ENCODE measurements at places on chromosomes 2 and 18.

DNA sequence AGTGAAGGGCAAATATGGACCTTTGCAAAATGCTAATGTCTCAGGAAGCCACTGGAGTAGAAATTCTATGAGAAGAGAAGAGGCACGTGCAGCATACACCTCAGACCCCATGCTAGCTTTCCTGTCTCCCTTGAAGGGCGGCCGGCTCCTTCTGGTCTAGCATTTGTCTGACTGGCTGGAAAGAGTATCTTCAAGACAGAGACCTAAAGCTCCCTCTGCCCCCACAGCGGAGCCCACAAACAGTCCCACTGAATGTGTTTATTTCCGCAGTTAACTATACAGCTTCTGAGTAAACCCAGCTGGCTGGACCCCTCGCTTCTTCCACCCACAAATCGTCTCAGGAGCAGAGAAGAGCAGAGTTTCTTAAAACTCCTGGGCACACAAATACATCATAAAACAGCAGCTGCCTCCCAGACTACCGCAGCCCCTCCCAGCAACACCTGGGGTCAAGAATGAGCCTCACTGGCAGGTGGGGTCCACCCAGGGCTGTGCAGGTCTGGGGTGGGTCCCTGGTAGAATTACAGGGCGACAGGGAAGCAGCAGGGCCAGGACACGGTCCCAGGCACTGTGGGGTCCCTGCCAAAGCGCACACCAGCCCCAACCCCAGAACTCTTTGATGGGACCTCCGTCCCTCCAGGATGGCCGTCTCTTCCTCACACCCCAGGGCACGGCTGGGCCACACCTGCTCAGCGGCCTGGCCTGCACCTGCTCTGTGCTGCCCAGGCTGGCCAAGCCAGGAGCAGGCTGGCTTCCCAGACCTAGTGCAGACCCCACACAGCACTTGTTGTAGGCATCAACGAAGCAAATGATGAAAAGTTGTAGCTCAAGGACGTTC, 103.8 kb downstream of the PXDN start:
- DNase-seq: no peak

- DNase-seq: no peak
Observed at GRCh38 chr18:5369513-5369912, 74.0 kb upstream of the ZBTB14 start.

DNA sequence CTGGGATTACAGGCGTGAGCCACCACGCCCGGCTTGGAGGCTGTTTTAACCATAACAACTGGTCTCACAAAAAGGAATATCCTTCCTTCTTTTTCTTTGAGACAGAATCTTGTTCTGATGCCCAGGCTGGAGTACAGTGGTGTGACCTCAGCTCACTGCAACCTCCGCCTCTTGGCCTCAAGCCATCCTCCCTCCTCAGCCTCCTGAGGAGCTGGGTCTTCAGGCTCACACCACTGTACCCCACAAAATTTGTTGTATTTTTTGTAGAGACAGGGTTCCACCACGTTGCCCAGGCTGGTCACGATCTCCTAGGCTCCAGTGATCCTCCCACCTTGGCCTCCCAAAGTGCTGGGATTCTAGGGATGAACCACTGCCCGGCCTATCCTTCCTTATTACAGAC, 21.7 kb downstream of the CTIF start:
- no peak for DNase-seq

DNA sequence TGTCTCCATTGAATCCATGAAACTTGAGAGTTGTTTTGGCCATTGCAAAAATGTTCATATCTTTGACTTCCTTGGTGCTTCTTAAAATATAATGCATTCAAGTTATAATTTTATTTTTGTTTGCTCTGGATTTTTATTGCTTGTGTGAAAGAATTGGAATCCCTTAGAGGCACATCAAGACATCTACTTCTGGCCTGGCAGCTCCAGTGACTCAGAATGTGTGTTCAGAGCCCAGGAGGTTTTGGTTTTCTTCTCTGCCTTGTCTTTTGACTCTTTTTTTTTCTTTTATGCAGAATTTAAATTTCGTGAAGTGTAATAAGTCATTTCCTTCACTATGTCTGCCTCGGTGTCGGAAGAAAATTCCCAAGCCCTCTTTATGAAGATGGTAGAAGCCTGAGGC, 180.2 kb downstream of the LTBP1 start:
- DNase-seq: no peak

DNA sequence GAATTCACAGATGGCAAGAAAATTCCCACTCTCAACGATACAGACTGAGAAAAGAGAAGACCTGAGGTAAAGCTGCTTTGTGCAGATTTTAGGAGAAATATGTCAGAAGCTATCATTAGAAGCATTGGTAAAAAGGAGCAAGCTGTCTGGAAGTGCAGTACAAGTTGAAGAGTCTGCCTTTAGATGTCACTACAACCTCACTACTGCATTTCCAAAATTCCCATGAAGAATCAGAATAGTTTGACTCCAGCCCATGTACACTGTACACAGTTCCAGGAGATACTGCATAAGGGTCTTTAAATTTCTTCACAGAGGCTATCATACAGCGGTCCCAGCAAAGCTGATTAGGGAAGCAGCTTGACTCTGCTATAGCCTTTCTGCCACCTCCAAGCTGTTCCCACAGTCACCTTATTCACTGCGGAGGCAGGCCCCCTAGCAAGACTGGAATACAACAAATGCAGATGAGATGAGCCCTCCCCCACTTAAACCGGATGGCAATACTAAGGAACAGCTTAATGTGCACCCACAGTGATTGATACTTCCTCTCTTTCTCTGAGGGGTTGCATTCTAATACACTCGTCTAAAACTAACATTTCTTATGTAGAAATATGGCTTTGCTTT, 527.4 kb downstream of the TMEM182 start:
- no peak for DNase-seq

- no peak for DNase-seq
Observed at GRCh38 chr2:100782380-100782878, 37.5 kb upstream of the NPAS2 start.

DNA sequence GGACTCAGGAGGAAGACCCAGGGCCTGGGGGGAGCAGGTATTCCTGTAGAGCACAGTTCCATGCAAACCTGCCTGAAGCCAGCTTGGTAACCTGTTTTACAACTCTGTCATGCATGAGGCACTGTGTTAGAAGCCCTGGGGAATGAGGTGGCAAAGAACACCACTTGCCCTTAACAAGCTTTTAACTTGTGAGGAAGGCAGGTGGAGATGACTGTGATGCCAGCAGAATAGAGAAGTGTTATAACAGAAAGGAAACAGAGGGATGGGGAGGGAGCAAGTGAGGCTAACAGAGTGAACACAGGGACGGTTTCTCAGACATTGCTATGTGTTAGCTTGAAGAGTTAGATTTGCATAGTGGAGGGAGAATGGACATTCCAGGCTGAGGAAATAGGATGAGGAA, 11.5 kb upstream of the IL1A start:
- no peak for DNase-seq

DNA sequence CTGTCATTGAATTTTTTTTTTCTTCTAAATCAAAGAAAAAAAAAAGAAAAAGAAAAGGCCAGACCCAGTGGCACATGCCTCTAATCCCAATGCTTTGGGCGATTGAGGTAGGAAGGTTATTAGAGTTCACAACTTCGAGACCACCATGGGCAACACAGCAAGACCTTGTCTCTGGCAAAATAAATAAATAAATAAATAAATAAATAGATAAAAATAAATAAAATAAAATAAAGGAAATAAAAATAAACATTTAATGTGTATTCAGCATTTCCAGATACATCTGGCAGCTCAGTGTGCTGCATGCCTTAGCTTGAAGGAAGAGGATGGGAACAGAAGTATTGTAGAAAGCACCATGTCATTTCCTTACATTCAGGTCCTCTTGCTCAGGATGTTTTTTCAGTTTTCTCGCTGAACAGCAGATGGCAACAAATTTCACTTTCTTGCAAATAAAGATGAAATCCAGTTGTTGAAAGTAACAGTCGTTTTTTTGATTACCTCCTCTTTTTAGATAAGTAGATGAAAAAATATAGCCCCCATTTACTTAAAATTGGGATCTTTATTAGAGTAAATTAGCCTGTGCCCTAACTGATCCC, 25.7 kb upstream of the FAM178B start:
- peak; percentile 15 for DNase-seq

DNA sequence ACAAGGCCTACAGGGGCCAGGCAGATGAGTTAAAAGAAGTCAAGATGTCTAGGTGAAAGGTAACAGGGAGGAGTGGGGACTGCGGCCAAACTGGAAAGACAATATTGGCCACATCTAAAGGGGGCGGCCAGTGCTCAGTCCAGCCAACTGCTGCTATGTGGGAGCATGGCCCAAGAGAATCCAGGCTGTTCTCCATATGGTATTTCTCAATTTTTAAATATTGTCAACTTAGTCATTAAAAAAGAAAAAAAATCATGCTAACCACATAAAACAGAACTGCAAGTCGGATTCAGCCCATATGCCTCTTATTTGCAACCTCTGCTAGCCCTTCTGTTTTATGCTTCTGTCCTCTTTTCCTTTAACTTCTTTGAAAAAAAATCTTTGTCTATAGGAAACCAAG, 14.8 kb downstream of the TRABD2A start:
- no peak for DNase-seq

- no peak for DNase-seq
Observed at GRCh38 chr2:181581534-181581933, 75.4 kb downstream of the CERKL start.

DNA sequence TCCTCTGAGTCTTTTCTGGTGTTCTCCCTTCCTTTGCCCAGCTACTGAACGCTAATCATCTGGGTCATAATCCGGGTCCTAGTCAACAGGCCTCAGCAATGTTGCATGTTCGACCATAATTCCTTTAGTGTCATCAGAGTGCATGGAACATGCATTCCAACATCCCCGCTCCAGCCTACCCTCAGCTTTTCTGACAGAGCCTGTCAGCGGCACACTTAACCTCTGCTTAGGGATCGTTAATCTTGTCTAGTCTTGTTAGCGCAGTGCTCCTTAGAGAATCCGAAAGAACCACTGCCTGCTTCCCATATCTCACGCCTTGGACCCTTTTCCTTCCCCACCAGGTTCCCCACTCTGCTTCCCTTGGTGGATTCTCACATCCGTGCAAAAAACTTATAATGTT, 767.9 kb upstream of the ID2 start:
- no peak for DNase-seq

- DNase-seq: no peak
Observed at GRCh38 chr2:109456776-109457175, 157.0 kb downstream of the SEPTIN10 start.

DNA sequence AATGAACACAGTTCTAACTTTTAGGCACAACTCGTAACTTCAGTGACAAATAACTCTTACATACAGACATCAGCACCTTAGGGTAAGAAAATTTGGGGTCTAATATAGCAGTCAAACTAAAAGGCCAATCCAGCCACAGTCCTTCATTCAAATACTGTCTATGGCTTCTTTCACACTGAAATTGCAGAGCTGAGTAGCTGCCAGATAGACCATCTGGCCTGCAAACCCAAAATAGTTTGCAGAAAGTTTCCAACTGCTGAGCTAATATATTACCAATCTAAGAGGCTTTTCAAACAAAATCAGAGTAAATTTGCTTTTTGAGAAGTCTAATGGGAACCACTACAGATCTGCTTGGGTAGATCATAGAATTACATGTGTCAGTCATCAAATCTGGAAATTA, 183.4 kb downstream of the GALR1 start:
- no peak for DNase-seq

GRCh38 chr18:24725644-24726415, 265.4 kb downstream of the HRH4 start:
- no peak for DNase-seq

DNA sequence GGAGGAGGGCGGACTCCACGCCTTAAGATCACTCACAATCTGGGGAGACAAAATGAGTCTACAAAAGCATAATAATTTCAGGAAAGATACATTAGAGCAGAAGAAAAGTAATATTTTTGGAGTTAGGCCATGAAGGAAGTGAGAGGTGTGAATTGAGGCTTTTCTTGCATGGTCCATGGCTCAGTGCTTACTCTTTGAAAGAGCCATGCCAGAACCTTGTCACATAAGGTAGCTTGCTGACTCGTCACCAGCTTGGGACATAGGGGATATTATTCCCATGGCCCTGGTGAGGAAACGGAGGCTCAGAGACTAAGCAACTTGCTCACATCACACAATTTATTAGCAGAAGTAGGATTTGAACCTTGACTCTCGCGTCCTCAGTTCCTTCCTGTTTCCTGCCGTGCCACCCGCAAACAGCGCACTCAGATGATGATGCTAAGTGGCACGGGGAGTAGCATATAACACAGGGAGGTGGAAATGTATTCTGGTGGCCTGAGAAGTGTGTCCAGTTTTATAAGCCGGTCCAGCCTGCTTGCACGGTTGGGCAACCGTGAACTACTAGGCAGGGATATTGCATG, 312.2 kb upstream of the EPAS1 start:
- DNase-seq: no peak

- DNase-seq: no peak
Observed at GRCh38 chr18:58208207-58208932, 164.3 kb downstream of the NEDD4L start.

- no peak for DNase-seq
Observed at GRCh38 chr18:79019881-79020280, 40.3 kb downstream of the SALL3 start.

- DNase-seq: peak; percentile 36
Observed at GRCh38 chr18:24488824-24489493, 28.5 kb downstream of the HRH4 start.

DNA sequence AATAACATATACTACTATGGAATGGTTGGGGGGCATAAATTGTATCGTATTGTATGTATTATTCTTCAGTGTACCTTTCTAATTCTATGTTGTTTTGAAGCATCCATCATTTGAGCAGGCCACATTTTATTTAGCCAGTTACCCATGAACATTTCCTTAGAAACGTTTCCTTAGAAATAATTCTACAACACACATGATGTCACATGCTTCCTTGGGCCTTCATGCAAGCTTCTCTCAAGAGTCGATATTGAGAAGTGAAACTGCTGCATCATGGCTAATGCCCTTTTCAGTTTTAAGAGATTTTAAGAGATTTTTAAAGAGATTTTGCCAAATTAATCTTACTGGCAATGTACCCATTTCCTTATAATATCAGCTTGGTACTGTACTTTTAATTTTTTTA, 63.9 kb downstream of the ALPK2 start:
- DNase-seq: no peak

DNA sequence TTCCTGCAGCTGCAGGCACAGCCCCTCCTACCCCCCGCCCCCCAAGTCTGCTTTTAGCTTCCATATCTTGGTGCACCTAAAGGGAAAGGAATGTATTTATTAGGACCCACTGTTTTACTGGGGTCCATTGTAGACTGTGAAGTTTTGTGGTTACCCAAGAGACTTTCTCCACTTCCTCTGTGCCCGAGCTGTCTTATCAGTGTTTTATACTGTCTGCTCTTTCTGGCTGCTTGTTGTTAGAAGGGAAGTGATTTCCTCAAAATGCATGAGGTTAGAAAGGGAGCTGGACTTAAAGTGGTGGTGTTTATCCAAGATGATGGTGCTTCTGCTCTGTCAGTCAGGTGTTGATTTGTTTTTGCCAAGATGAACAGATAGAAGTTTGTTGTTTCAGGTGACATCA, 85.0 kb downstream of the PTH2R start:
- no peak for DNase-seq

- DNase-seq: no peak
Observed at GRCh38 chr18:76679945-76680344, 142.4 kb upstream of the ZNF236 start.

- DNase-seq: no peak
Observed at GRCh38 chr2:100903534-100904258, 83.8 kb downstream of the NPAS2 start.

All from neuronal stem cell (in vitro differentiated cells).